ENCODE measurements at places on chromosomes 13 and 19. TPM values are rescaled to one million over a fixed set of nuclear protein-coding genes. Genes with fewer than 3 reads are reported as not detected.

Gene CPAMD8
- 0.19 TPM for total RNA-seq

Gene ARHGEF18
- 32.6 TPM for total RNA-seq

Gene DACH1
- under 0.01 TPM for total RNA-seq

Gene PRSS57
- not detected for total RNA-seq

Gene LGALS7B
- total RNA-seq, result not detected

Gene LRRC63
- 0.28 TPM for total RNA-seq

Gene ZNF577
- total RNA-seq, result 7.7 TPM

Gene APOC1
- total RNA-seq, result 1.3 TPM

Gene PRTN3
- not detected for total RNA-seq

All from regular cardiac myocyte (primary cell).